ENCODE measurements at places on chromosomes 1 and 21.

DNA sequence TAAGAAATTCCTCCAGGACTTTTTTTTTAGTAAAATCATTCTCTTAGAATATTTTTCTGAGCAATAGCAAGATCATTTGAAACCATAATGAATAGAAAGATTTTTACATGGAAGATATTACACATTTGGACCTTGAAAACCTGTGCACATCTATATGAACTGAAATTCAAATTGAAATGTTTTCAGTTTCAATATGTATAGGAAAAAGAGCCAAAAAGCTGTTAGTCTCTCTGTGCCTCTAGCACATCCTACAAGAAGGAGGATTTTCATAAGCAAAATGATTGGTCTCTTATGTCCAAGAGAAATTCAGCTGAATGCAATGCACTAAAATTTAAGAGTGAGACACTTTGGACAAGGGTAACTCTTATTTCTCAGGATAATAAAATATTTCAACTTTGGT is 8.2 kb downstream of the HMCN1 start:
- no peak for DNase-seq

GRCh38 chr1:209805341-209805781 is 581 bp downstream of the IRF6 start:
- no peak for DNase-seq

GRCh38 chr1:184791550-184791900 is 36.9 kb upstream of the EDEM3 start:
- no peak for DNase-seq

DNA sequence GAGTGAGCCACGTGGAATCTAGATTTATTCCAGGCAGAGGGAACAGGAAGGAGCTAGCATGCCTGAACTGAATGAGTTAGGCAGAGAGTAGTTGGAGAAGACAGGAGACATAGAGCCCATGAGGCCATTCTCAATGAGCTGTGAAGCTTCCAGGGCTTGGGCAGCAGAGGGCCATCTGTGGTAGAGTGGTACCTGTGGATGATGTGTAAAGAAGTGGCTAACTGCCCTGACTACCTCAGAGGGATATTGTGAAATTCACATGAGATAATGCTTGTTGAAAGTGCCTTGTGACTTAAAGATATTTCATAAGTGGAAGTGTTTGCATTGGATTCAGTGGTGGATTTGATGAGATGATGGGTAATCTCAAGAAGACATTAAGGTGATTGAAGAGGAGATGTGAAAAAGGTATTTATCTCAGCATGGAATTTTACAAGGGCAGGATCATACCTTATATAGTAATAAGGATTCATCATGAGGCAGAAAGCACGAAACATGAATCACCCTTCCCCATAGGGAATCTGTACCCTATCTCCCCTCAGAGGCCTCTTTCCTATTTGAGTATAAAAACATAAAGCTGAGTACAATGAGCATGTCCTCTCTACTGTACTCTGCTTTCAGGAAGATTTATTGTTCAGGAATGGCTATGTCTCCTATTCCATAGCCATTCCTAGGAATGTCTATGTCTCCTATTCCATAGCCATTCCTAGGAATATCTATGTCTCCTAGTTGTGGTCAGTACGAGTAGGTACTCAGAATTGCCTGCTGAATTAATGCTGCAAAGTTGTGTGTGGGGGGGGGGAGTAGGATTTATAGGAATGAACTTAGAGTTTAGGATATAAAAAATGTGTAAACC is 146.8 kb downstream of the PAPPA2 start:
- DNase-seq = no peak

DNA sequence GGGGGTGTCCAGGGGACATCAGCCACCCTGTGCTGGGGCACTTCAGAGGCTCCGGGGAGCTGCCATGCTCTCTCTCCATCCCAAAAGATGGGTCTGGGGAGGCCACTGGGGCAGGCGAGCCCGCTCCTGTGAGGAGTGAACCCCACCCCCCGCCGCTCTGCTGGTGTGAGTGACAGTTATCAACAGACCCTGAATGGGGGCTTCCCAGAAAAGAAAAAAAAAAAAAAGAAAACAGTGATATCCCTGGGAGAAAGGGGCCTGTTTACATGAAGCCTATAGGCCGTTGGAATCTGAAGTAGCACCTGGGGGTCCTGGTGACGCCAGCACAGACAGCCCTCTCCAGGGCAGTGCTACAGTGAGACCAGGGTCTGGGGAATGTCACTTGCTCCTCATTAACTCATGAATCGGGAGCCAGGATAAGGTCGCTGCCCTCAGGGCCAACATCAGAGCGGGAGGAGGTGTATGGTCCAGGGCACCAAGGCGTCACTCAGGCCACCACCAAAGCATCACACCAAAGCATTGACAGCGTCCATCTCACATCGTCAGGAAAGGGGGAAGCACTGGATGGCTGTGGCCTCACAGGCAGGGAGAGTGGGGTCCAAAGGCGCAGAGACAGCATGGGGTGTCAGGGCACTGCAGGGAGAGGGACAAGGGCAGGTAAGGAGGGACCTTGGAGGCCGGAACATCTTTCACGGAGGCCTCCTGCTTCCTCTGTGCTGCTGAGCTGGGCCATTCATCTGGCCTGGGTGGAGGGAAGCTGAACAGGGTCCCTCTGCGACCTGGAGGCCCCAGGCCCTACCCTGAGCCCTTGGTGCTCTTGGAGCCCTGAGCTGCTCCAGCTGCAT is 8.4 kb upstream of the NPHP4 start:
- DNase-seq = no peak

GRCh38 chr1:107682467-107682866 is 282.5 kb downstream of the VAV3 start:
- DNase-seq = no peak
